ENCODE measurements at places on chromosomes 1 and 21.

GRCh38 chr1:237890416-237890815 is 306 bp downstream of the ZP4 start:
- H3K27ac ChIP-seq: no peak overlapping the region
- no peaks in the 10 kb centered on the region for H3K36me3 ChIP-seq
- H3K4me1 ChIP-seq: no peaks in the 10 kb centered on the region
- H3K27me3 ChIP-seq: no peaks in the 10 kb centered on the region
- H3K4me3 ChIP-seq: no peak overlapping the region
- no peak for DNase-seq

DNA sequence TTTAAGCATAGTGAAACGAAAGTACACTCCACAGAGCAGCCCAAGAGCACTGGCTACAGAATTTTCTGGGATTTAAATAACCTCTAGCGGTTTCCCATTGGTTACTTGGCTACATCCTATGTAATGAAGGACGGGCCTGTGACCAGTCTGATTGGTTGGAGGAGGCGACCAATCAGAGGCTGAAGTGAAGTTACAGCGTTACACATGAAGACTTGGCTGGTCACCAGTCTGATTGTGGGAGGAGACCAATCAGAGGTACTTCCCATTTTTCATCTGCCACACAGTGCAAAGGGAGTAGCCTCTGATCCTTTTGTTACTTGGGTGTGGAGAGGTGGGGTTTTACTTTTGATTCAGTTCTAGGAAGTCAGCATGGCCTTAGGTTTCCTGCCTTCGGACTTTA is 142.7 kb upstream of the SERTAD4 start:
- DNase-seq: no peak
- no peak overlapping the region for H3K4me3 ChIP-seq
- no peaks in the 10 kb centered on the region for H3K27me3 ChIP-seq
- H3K4me1 ChIP-seq: no peaks in the 10 kb centered on the region
- no peak overlapping the region for H3K27ac ChIP-seq

DNA sequence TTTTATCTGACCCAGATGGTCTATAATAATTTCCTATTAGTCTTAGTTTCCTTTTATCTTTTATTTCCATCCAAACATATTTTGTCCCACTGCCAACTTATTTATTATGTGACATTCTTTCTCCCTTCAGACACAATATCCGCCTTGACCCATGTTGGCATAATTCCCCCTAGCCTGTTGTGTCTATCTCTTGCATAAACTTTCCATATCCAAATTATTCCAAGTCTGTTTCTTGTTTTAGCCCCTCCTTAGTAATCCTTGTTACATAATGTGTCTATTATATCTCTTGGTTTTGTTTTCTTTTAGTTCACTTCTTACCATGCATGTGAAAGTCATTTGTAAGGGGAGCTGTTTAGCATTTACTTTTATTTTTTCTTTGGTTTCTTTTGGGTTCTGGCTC is 81.6 kb upstream of the CACHD1 start:
- no peaks in the 10 kb centered on the region for H3K36me3 ChIP-seq
- no peak overlapping the region for H3K27ac ChIP-seq
- no peak for DNase-seq
- H3K27me3 ChIP-seq: no peaks in the 10 kb centered on the region
- H3K4me3 ChIP-seq: no peak overlapping the region
- H3K4me1 ChIP-seq: no peaks in the 10 kb centered on the region

DNA sequence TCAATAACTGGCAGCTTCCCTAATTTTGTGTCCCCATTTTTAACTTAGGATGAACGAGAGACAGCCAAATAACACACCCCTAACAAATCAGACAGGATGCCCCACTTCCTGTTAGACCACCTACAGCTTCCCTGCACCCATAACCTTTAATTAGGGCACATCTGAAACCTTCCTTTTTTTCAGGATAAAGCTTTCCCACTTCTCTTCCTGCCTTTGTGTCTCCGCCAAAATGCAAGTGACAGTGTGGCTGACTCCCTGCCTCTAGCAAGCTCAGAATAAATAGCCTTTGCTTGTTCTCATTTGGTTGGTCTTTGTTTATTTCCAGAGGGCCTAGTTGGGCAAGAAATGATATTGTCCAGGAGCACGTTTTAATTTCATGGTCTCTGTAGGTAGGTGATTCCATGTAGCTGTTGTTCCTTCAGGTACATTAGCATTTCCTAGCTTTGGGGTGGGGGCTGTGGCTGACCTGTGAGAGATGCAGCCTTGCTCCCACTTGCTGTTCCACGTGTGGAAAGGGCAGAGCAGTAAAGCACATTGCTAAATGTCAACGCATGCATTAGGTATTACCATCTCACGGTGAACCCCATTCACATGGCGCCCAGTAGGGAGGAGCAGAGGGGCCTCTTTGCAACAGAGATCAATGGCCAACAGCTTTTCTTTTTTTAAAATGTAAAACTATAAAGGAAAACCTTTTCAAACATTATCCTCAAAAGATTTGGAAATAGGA is 154.9 kb downstream of the ST6GALNAC3 start:
- H3K27ac ChIP-seq: no peak overlapping the region
- peaks cover 18% of the 10 kb centered on the region for H3K4me1 ChIP-seq
- no peak overlapping the region for H3K4me3 ChIP-seq
- no peak for DNase-seq
- peaks cover 2% of the 10 kb centered on the region for H3K36me3 ChIP-seq
- H3K27me3 ChIP-seq: no peaks in the 10 kb centered on the region

DNA sequence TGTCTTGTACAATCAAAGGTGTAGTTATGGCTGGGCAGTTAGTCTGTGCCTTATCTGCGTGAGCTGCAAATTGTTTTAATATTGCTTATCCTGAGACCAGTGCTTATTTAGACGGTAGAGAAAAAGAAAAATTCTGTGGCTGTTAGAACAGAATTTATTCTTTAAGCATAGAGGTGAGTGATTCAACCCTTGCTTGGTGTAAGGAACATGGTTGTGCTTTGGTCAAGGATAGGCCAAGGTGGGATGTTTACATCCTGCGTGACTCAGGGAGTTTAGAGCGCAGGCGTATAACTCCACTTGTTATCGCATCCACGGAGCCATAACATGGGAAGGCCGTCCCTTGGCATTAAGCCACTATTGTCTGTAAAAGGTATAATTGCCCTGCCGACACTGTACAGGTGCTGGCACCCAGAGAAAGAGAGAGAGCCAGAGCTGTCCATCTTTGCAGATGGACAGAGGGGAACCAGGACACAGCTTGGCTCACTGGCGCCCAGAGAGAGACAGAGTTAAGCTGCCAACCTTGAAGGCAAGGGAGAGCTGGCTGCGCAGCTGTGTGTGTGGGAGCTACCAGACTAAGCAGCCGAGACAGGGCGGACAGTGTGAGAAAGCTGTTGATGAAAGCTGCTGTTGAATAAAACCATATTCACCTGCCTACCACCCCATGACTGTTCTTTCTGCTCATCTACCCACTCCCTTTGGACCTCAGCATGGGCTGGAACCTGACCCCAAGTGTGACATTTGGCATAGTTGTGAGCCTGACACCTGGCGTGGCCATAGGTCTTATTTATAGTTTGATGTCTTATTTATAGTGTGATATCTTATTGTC is 200.4 kb downstream of the DYRK1A start:
- no peak overlapping the region for H3K4me3 ChIP-seq
- H3K4me1 ChIP-seq: peaks cover 23% of the 10 kb centered on the region
- no peak for DNase-seq

GRCh38 chr1:203522237-203522636 is 28.3 kb downstream of the OPTC start:
- no peaks in the 10 kb centered on the region for H3K4me1 ChIP-seq
- no peak overlapping the region for H3K4me3 ChIP-seq
- no peak overlapping the region for H3K27ac ChIP-seq

DNA sequence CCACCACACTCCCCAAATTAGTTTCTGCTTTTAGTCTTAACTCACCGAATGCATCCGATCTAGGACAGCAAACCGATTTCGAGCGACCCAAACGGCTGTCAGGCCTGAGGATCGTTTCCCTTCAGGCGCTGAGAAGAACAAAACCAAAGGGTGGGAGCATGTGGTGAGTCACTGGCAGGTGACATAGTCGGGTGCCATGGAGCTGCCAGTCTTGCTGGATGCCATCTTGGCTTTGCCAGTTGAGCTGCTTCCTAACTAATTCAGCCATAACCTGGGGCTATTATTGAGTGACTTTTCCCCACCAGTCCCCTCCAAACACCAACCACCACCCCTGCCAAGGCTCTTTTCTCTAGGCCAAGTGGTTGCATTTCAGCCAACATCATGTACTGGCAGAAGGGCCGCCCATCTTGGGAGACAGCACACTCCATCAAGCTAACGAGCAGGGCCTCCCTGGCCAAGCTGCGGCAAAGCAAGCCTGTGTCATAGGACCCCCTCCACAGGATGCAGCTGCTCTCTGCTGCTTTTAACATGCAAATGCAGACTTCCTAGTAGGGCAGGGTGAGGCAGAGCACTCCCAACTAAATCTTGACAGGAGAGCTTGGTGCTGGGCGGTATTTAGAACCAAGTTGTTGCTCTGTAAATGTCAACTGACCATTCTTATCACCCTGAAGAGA is 22.3 kb upstream of the PEX19 start:
- no peaks in the 10 kb centered on the region for H3K4me1 ChIP-seq
- peaks cover 26% of the 10 kb centered on the region for H3K36me3 ChIP-seq
- no peak overlapping the region for H3K27ac ChIP-seq
- H3K27me3 ChIP-seq: no peaks in the 10 kb centered on the region

DNA sequence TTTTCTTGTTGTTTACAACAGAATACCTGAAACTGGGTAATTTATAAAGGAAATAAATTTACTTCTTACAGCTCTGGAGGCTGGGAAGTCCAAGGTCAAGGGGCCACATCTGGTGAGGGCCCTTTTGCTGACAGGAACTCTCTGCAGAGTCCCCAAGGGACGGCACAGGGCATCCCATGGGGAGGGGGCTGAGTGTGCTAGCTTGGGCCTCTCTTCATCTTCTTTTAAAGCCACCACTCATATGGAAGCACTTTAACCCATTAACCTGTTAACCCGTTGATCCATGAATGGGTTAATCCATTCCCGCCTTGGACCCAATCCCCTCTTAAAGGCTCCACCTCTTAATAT is 76.3 kb downstream of the OBSCN start:
- no peak for DNase-seq

GRCh38 chr1:85940656-85941306 is 215.8 kb downstream of the COL24A1 start:
- no peak overlapping the region for H3K4me3 ChIP-seq
- no peak for DNase-seq
- H3K27me3 ChIP-seq: no peaks in the 10 kb centered on the region
- H3K36me3 ChIP-seq: no peaks in the 10 kb centered on the region
- H3K27ac ChIP-seq: no peak overlapping the region

GRCh38 chr1:63635681-63636080 is 42.5 kb downstream of the PGM1 start:
- H3K27ac ChIP-seq: no peak overlapping the region
- H3K36me3 ChIP-seq: peaks cover 59% of the 10 kb centered on the region
- DNase-seq: no peak

DNA sequence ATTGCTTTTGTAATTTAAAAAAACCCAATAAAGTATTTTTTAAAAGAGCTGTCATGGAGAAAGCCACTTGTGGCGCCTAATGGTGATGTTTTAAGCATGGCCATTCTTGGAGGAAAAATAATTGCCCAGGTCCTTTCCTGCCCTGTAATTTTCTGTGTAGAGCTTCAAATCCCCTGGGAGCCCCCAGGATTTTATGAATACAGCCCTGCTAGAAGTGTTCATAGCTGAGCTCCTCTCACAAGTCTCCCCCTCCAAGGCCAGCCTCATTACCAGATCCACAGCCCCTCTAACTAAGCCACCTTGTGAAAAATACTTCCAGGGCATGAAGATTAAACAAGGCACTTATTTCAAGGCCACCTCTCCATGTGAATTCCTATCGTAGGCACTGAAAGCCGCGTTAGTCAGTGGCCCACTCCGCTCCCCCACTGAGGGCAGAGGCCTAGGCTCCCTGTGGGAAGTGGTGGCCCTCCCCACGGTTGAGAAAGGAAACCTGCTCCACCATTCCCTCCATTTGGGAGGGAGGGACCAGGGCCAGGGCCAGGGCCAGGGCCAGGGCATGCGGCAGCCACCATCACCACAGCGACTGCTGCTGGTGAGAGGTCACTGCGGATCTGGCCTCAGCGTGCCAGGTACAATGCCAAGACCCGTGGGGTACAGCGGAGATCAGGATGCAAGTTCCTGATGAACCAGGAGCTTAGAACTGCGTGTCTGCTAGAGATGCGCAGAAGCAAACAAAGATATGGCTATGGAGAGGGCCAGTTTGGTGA is 83.1 kb downstream of the KCNN3 start:
- H3K27ac ChIP-seq: no peak overlapping the region
- no peaks in the 10 kb centered on the region for H3K27me3 ChIP-seq
- H3K36me3 ChIP-seq: peaks cover 6% of the 10 kb centered on the region

DNA sequence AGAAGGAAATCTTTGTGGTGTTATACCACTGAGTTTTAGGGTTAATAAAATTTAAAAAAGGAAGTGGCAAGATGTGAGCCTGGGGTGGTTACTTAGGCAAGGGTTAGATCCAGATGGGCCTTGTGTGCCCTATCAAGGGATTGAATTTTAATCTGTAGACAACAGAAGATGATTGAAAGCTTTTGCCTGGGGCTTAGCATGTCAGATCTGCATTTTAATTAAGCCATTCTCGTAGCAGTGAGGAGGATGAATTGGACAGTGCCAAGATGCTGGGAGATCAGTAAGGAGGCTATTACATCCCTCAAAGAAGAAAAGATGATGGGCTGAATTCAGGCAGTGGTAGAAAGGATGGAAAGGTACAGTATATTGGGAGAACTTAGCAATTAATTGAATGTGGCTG is 42.3 kb downstream of the HMGB4 start:
- H3K27me3 ChIP-seq: peaks cover 14% of the 10 kb centered on the region
- H3K4me1 ChIP-seq: no peaks in the 10 kb centered on the region
- DNase-seq: no peak
- H3K36me3 ChIP-seq: no peaks in the 10 kb centered on the region

DNA sequence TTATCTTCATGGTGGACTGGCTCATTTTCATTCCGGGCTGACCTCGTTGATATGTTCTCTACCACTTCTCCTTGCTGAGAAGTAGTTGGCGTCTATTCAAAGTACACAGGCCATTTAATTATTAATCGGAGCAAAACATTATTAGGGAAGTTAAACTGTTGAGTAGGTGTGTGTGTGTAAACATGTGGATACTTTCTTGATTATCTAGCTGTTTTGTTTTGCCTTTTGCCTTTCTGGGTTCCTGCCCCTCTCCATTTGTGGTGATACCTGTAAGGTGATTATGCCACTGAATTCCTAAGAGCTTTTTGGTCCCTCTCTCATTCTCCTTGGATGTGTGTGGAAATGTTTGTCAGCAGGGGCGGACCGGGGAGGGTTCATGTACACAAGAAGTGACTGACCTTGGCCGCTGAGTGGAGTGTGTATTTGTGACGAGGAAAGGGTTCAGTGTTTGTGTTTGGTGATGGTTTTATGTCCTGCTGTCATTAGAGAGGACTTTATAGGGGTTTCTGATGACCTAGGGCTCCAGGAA is 56.6 kb upstream of the PPP2R5A start:
- H3K27ac ChIP-seq: no peak overlapping the region
- no peak for DNase-seq
- no peaks in the 10 kb centered on the region for H3K27me3 ChIP-seq
- H3K4me1 ChIP-seq: peaks cover 36% of the 10 kb centered on the region

- H3K36me3 ChIP-seq: no peaks in the 10 kb centered on the region
- H3K27ac ChIP-seq: no peak within 1 kb of the TSS
- peaks cover 12% of the 10 kb centered on the region for H3K27me3 ChIP-seq
- DNase-seq: no peak
- no peak within 1 kb of the TSS for H3K4me3 ChIP-seq
- peaks cover 5% of the 10 kb centered on the region for H3K4me1 ChIP-seq
These were observed at the start of gene KRTAP12-1 for GRCh38 chr21:44681861-44682579. Gene KRTAP12-1, minus strand, starts transcription at chr21:44682163. Its CDS starts 40 bp downstream, at chr21:44682123.

Measured in activated naive CD8-positive, alpha-beta T cell treated with anti-CD3 and anti-CD28 coated beads, Interleukin-2, amount 10 ng/mL, durations not matched to agents 7 days and 5 days (primary cell).